Ovary (tissue), 10 donors: ENCODE measurements at places on chromosomes 12 and 14. TPM values are rescaled to one million over a fixed set of nuclear protein-coding genes. Genes with fewer than 3 reads are reported as not detected.

Gene HSPB8
- 12.8 TPM for total RNA-seq

DNA sequence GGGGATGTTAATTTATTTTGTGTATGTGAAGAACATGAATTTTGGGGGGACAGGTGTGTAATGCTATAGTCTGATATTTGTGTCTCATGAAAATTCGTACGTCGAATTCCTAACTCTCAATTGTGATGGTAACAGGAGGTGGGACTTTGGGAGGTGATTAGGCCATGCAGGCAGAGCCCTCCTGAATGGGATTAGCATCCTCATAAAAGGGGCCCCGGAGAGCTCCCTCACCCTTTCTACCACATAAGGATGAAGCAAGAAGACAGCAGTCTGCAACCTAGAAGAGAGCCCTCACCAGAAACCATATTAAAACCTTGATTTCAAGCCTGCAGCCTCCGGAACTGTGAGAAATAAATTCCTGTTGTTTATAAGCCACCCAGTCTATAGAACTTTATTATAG, 165.4 kb downstream of the MDGA2 start:
- no peaks in the 10 kb centered on the region for H3K4me1 ChIP-seq
- no peak for DNase-seq
- H3K36me3 ChIP-seq: no peaks in the 10 kb centered on the region
- H3K4me3 ChIP-seq: no peak overlapping the region

DNA sequence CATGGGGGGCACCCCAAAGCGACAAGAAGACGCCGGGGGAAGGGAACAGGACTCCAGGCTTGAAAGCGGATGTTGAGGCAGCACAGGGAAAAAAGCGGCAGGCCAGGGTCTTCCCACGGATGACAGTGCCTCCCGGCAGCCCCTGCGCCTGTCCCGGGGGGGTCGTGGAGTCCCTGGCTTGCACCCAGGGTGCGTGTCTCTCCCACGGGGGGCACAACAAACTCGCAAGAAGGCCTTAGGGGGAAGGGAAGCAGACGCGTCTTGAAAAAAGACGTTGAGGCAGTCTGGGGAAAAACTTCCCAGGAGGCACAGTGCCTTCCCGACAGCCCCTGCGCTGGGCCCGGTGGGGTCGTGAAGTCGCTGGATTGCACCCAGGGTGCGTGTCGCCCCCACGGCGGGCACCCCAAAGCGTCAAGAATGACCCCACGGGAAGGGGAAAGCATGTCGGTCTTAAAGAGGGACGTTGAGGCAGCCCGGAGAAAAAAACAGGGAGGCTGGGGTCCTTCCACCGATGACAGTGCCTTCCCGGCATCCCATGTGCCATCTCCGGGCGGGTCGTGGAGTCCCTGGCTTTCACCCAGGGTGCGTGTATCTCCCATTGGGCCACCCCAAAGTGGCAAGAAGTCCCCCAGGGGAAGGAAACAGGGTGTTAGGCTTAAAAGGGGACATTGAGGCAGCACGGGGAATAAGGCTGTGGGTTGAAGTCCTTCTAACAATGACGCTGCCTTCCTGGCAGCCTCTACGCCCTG, 159.9 kb upstream of the ALG10B start:
- H3K4me3 ChIP-seq: no peak overlapping the region
- H3K36me3 ChIP-seq: no peaks in the 10 kb centered on the region
- no peaks in the 10 kb centered on the region for H3K4me1 ChIP-seq
- no peak overlapping the region for H3K27ac ChIP-seq

GRCh38 chr12:66142826-66143225, 12.3 kb upstream of the LLPH start:
- H3K36me3 ChIP-seq: no peaks in the 10 kb centered on the region
- no peaks in the 10 kb centered on the region for H3K27me3 ChIP-seq
- no peak overlapping the region for H3K27ac ChIP-seq
- no peaks in the 10 kb centered on the region for H3K4me1 ChIP-seq
- DNase-seq: no peak

GRCh38 chr12:19010087-19010486, 119.4 kb upstream of the PLEKHA5 start:
- H3K36me3 ChIP-seq: no peaks in the 10 kb centered on the region
- H3K27ac ChIP-seq: no peak overlapping the region
- peaks cover 2% of the 10 kb centered on the region for H3K4me1 ChIP-seq
- no peak for DNase-seq

DNA sequence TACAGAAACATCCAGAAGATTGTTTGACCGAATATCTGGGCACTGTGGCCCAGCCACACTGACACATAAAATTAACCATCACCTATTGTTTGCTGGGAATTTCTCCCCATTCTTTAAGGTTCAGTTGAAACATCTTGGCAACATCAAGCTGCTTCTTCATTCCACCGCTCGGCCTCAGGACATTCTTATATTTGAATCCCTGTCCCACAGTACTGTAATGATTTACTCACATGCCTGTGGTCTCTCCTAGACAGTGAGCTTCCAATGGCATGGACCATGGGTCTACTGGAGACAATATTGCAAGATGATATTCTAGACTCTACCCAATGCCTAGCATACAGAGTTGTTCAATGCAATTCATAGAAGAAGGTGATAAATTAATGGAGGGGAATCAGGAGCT, 56.1 kb downstream of the EMP1 start:
- no peak for DNase-seq
- no peak overlapping the region for H3K4me3 ChIP-seq
- no peak overlapping the region for H3K27ac ChIP-seq
- peaks cover 1% of the 10 kb centered on the region for H3K4me1 ChIP-seq
- H3K36me3 ChIP-seq: no peaks in the 10 kb centered on the region
- no peaks in the 10 kb centered on the region for H3K27me3 ChIP-seq

- H3K4me1 ChIP-seq: no peaks in the 10 kb centered on the region
- DNase-seq: no peak
- no peaks in the 10 kb centered on the region for H3K27me3 ChIP-seq
- no peak overlapping the region for H3K4me3 ChIP-seq
- no peaks in the 10 kb centered on the region for H3K36me3 ChIP-seq
Measured at GRCh38 chr14:36915081-36915480, 253.4 kb downstream of the PAX9 start.

GRCh38 chr12:120584343-120585149, 3.3 kb upstream of the POP5 start:
- H3K4me3 ChIP-seq: peak overlapping the region; percentile 28
- no peaks in the 10 kb centered on the region for H3K27me3 ChIP-seq
- no peak overlapping the region for H3K27ac ChIP-seq
- peak; percentile 70 for DNase-seq
- H3K36me3 ChIP-seq: no peaks in the 10 kb centered on the region

DNA sequence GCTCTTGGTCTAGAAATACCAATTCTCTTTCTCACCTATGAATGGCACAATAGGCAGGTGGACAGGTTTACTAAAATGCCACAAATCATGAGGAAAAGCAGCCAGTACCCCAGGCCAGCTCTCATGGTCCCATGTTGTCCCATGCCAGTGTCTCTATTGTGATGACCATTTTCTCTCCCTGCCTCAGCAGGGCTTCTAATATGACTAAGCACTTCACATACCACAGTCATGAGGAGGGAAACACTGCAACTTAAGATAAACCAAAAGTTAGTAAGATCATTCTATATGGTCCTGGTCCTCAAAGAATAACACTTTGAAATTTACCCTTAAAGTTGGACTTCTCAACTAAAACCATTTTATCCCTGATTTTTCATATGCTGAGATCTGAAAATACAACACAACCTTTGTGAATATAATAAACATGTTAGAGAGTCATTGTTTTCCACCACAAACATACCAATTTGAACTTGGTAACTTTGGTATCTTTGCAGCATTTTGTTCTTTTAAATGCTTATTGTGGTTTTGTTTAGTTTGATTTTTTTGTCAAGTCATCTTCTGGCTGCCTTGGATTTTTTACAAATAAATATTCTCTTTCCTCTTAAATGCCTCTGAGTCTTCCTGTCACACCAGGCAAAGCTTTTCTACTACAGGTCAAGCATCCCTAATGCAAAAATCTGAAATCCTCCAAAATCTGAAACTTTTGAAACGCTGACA, 3.6 kb downstream of the TTC5 start:
- no peak overlapping the region for H3K27ac ChIP-seq
- H3K36me3 ChIP-seq: no peaks in the 10 kb centered on the region
- H3K4me1 ChIP-seq: no peaks in the 10 kb centered on the region

Gene C12orf50
- total RNA-seq: 0.27 TPM

Gene IAPP
- total RNA-seq: not detected

DNA sequence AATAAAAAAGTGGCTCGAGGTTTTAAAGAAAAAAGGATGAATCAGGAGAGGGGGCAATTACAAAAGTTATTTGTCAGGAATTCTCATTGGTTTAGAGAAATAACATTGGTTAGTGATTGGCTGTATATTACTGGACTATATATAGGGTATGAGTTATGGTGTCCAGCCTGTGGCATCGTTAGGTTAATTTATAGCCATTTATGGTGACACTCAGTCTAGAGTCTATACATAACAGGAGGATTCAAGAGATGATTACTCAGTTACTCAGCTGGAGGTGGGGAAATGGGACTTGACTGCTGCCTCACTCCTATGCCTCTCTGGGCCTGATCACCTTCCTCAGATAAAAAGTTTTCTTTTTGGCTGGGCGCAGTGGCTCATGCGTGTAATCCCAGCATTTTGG, 25.6 kb upstream of the NFYB start:
- no peak overlapping the region for H3K4me3 ChIP-seq
- H3K27ac ChIP-seq: no peak overlapping the region
- no peaks in the 10 kb centered on the region for H3K27me3 ChIP-seq
- no peaks in the 10 kb centered on the region for H3K36me3 ChIP-seq
- H3K4me1 ChIP-seq: no peaks in the 10 kb centered on the region
- DNase-seq: no peak

- DNase-seq: no peak
- H3K4me1 ChIP-seq: no peaks in the 10 kb centered on the region
- H3K27me3 ChIP-seq: no peaks in the 10 kb centered on the region
- no peaks in the 10 kb centered on the region for H3K36me3 ChIP-seq
- no peak overlapping the region for H3K4me3 ChIP-seq
Measured at GRCh38 chr14:33404964-33405574, 466.4 kb downstream of the NPAS3 start.

DNA sequence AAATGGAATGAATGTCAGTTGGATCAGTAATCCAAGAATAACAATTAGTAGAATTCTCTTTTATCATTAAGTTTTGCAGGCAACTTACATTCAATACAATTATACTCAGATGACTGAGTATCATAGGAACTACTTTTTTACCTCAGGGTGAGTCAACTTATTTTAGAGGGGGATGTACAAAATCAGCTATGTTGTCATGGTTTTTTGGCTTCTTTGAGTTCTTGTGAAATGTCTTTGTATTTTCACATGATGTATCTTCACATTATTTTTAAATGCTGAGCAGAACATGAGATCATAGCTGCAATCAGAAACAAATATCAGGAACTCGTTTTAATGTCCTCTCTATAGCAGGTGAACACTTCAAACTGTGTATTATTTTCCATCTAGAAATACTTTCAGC, 65.3 kb upstream of the PTPRR start:
- no peaks in the 10 kb centered on the region for H3K36me3 ChIP-seq
- DNase-seq: no peak
- H3K27me3 ChIP-seq: no peaks in the 10 kb centered on the region

GRCh38 chr14:58947814-58948445, 240.5 kb upstream of the DAAM1 start:
- no peak overlapping the region for H3K27ac ChIP-seq
- H3K27me3 ChIP-seq: no peaks in the 10 kb centered on the region
- no peaks in the 10 kb centered on the region for H3K36me3 ChIP-seq
- H3K4me3 ChIP-seq: no peak overlapping the region
- no peak for DNase-seq

DNA sequence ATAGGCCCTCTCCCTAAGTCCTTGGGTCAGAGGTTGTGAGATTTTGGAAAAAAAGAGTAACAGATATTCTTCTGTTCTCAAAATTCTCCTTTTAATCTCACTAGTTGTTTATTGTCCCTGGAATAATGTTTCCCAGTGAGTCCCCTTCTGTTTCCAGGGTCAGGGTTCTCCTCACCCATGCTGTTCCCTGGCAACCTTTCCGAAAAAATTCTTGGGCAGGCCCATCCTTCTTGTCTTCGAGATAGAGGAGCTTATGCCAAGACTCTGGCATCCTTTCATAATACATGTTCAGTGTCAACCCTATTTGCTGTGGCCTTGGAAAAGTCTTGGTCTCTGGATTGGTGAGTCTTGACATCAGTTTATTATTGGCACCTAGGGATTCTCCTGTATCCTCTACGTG, 212.4 kb upstream of the FAR2 start:
- no peak overlapping the region for H3K4me3 ChIP-seq
- H3K27ac ChIP-seq: no peak overlapping the region
- no peaks in the 10 kb centered on the region for H3K4me1 ChIP-seq
- no peak for DNase-seq
- no peaks in the 10 kb centered on the region for H3K27me3 ChIP-seq
- H3K36me3 ChIP-seq: no peaks in the 10 kb centered on the region

GRCh38 chr12:124542021-124542949, 25.1 kb downstream of the NCOR2 start:
- no peaks in the 10 kb centered on the region for H3K27me3 ChIP-seq
- H3K36me3 ChIP-seq: no peaks in the 10 kb centered on the region
- DNase-seq: no peak
- peak overlapping the region; percentile 37 for H3K27ac ChIP-seq
- no peak overlapping the region for H3K4me3 ChIP-seq
- peaks cover 66% of the 10 kb centered on the region for H3K4me1 ChIP-seq

Gene FOXJ2
- total RNA-seq: 30.4 TPM

GRCh38 chr12:99281277-99281676, 366.3 kb upstream of the GARIN6 start:
- H3K4me1 ChIP-seq: no peaks in the 10 kb centered on the region
- H3K4me3 ChIP-seq: no peak overlapping the region
- no peaks in the 10 kb centered on the region for H3K27me3 ChIP-seq
- no peaks in the 10 kb centered on the region for H3K36me3 ChIP-seq
- no peak overlapping the region for H3K27ac ChIP-seq
- DNase-seq: no peak

- H3K4me1 ChIP-seq: peaks cover 4% of the 10 kb centered on the region
- no peaks in the 10 kb centered on the region for H3K36me3 ChIP-seq
- peak; percentile 79 for DNase-seq
Measured at GRCh38 chr14:74955229-74956026, at the start of gene PGF. Gene PGF (minus strand): TSS chr14:74955597. CDS start chr14:74955242, 355 bp downstream.

GRCh38 chr14:101065246-101065645, 161.7 kb upstream of the RTL1 start:
- peak; percentile 30 for DNase-seq
- no peak overlapping the region for H3K27ac ChIP-seq
- H3K4me1 ChIP-seq: no peaks in the 10 kb centered on the region
- H3K36me3 ChIP-seq: no peaks in the 10 kb centered on the region
- H3K4me3 ChIP-seq: no peak overlapping the region

- H3K27me3 ChIP-seq: no peaks in the 10 kb centered on the region
- H3K36me3 ChIP-seq: no peaks in the 10 kb centered on the region
- no peak overlapping the region for H3K27ac ChIP-seq
- no peak overlapping the region for H3K4me3 ChIP-seq
- H3K4me1 ChIP-seq: peaks cover 32% of the 10 kb centered on the region
Measured at GRCh38 chr14:68510201-68511128, 282.4 kb downstream of the ZFP36L1 start.

Gene ACAD10
- total RNA-seq: 18.4 TPM

Gene AQP6
- 0.08 TPM for total RNA-seq

Gene BHLHE41
- 6.6 TPM for total RNA-seq

Gene MTA1
- 65.9 TPM for total RNA-seq
